ENCODE measurements at places on chromosomes 1 and 21.

DNA sequence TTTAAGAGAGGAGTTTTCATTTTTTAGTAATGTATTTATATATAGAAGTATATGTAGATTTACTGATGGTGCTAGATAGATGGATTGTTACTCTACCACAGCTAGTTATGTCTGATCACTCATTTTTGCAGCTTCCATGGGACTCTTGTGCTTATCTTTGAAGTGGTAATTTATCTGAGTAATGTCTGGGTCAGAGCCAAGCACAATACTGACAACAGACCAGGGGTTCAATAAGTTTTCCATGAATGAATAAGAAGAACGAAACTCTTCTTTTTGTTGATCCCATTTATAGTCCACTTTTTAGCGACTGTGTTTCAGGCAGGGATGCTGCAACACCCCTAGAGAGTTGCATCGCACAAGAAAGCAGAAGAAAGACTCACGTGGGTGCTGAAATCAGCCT lies 935.2 kb downstream of the PLA2G4A start:
- no peak for DNase-seq

DNA sequence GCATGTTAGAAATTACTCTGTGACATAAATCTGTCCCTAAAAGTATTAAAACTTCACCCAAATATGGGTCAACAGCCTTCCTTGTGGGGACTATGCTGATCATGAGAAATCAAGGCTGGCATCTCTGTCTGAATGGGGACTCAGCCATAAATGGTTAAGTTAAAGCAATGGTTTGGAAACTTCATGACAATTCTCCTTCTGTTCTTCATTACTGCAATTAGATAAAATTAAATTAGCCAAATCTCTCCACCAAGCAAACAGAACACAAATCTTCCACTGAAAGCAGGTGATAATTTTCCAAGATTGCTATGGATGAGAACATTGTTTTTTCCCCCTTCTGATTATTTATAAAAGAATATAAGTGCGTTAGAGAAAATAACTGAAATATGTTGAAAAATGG lies 346.1 kb downstream of the KCNH1 start:
- no peak for DNase-seq

GRCh38 chr1:22451702-22452480 lies at the start of gene ZBTB40:
TSS of gene ZBTB40 (plus strand) at chr1:22451851. CDS start at chr1:22489949, 38,098 bp downstream.
- DNase-seq, result peak; percentile 93

DNA sequence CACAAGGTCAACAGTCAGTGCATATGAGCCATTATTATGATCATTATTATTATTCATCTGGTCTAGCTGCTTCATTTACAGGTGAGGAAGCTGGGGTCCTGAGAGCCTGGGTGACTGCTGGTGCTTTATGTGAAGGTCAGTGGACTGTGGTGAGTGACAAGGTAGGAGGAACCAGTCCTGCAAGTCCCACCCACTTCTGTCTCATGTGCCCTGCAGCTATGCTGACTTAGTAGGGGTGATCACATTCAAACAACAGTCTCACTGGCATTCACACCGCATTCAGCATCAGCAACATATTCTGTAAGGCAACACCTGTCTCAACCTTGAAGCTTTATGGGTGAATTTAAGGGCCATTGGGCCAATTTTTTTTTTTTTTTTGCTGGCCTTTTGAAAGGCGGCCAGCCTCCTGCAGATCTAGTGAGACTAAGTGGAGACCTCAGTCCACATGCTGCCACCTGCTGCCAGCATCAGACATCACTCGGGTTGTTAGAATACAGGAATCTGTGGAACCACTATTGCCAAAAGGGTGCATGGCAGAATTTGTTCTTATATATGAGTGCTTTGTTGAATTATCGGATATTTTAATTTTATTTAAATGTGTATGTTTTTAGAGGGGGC lies 59.9 kb upstream of the CACNA1E start:
- DNase-seq, result no peak

DNA sequence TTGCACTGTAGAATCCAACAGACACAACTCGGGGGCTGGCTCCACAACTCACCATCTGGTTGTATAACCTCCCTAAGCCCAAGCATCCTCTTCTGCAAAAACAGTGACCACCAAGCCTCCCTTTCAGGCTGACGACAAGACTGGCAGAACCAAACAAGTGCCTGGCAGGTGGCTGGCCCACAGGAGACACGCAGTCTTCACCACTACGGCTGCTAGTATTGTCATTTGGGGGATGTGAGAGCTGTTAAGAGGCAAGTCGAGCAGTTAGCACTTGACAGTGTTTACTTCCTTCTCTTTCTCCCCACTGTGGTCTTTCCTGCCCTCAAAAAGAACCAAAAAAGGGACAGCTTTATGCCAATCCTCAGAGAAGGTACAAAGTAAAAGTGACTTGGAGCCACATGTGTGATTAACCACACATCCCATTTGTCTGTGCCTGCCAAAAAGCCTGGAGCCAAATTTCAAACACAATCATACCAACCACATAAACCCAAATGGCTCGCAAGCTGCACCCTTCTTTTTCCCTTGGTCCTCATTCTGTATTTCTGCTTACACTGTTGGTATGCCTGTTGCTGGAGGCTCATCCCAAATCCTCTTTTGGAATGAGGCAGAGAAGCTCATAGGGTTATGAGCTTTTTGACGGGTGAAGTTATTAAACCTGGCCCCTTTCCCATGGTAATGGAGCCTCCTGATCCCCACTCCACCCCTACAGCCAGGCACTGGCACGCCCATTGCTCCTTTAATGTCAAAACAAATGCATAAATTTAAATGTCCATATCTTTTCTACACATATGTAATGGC lies 94.1 kb downstream of the TGFBR3 start:
- no peak for DNase-seq

DNA sequence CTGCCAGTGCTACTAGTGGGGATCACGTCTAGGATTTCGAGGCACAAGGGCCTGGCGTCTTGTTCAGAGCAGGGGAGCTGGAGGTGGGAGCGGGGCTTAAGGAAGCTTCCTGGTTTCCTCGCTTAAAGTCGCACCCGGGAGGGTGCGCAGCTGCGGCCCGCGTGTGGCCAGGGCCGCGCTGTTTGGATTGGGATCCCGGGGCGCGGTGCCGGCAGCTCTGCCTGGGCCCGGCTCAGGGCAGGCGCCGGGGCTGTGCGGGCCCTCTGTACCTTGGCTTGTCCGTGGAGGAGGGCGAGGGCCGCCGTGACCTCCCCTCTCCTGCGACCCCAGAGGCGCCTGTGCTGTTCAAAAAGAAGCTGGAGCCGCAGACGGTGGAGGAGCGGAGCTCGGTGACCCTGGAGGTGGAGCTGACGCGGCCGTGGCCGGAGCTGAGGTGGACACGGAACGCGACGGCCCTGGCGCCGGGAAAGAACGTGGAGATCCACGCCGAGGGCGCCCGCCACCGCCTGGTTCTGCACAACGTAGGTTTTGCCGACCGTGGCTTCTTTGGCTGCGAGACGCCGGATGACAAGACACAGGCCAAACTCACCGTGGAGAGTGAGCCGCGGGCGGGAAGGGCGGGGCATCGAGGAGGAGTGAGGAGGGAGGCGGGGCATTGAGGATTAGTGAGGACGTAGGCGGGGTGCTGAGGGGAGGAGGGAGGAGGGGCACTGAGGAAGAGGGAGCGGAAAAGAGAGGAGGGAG lies 67.8 kb downstream of the OBSCN start:
- peak; percentile 75 for DNase-seq
